ENCODE measurements at places on chromosomes 12 and 14. TPM values are rescaled to one million over a fixed set of nuclear protein-coding genes. Genes with fewer than 3 reads are reported as not detected.
A peak's percentile ranks its signal among the peaks of the same experiment; 100 is the strongest.

EPYC gene
- polyA plus RNA-seq: not detected

REP15 gene
- polyA plus RNA-seq: 3.0 TPM

SLC15A5 gene
- polyA plus RNA-seq: not detected

AQP6 gene
- 0.22 TPM for polyA plus RNA-seq

ACOT2 gene
- polyA plus RNA-seq: 28.9 TPM

TAS2R8 gene
- not detected for polyA plus RNA-seq

TTC6 gene
- polyA plus RNA-seq: 18.2 TPM

DNA sequence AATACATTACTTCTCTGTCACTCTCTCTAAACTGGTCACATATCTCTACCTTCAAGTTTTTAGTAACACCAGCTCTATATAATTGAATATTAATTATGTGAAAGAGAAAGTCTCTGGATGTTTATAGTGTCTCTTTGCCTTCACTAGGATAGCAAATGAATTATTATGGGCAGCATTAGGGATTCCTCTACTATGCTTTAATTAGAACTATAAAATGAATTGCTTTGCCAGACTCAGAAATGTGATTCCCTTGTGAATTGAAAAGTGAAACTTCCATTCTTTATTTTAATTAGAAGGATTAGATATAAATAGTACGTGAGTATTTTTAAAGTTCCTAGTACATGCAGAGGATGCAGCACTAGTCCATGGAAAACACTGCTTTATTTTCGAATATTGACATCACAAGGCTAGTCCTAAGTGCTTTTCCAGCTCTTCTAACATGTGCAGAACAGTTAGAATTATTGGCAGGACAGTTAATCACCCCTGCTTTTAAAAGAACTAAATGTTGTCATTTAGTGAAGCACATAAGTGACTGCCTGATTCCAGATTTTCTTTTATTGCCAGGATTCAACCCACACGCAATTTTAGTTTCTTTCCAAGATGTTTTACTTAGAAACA is 23.0 kb upstream of the REP15 start:
- DNase-seq: no peak

DNA sequence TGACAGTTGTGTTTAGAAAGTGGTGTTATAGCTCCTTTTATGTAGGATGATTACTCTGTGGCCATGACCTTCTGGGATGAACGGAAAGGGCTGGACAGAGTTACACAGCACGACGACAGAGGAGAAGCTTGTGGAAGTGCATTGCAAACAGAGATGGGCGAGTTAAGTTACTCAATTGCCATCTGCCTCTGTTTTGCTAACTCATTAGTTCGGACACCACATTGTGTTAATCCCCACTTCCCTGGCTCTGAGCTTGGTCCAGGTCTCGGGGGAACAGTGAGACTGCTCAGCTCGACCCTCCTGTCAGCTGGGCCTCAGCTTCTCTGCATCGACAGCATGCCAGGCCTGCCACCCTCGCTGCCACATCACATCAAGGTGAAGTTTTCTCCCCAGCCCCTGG is 408.0 kb downstream of the ZFP36L1 start:
- DNase-seq: no peak

DNA sequence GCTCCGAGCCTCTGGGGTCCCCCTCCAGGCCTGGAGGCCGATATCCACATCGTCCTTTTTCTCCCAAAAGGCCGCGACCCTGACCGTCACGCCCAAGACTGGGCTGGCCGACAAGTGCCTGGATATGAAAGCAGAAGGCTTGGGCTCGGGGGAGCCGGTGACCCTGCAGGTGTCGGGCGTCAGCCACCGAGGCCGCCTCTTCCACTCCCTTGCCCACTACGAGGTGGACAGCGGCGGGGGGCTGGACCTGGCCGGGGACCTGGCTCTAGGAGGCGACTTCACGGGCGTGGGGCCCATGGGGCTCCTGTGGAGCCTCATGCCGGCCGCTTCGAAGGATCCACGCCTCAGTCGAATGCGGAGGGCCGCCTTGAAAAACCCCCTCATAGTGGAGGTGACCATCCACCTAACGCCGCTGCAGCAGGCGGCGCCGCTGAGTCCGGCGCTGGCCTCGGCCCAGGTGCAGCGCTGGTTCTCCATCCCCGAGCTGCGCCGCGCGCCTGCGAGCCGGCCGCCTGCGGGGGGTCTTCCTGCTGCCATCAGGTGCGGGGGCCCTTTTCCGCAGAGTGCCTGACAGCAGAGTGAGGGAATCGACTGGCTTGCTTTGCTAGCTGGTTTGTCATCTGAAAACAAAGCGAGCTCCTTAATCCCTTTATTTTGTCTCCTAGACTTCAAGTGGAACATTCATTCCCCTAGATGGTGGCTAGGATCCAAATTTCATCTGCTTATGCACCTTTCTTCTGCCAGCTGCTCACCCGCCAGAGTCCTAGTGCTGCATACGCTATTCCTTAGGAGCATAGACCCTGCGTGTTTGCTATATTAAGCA is 10.6 kb upstream of the DNAL1 start:
- DNase-seq: peak; percentile 13

DNA sequence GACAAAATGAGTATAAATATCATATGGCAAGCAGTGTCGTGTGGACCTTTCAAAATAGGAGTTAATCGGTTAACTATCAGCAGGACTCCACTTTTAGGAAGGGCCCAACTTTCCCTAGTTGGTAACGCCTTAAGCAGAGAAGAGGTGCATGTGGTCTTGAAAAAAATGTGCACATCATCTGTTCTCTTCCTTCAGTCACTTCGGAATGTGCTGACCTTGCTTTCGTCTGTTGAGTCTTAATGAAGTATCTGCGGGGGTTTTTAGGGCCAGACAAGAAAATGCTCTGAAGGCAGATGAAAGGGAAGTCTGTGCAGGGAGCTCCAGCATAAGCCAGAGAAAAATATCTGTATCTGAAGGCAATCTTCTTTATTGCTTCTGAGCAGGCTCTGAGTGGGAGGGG is 185.2 kb downstream of the AEBP2 start:
- DNase-seq: no peak

GRCh38 chr12:49662998-49663843 is 39.9 kb downstream of the PRPF40B start:
- peak; percentile 88 for DNase-seq

DNA sequence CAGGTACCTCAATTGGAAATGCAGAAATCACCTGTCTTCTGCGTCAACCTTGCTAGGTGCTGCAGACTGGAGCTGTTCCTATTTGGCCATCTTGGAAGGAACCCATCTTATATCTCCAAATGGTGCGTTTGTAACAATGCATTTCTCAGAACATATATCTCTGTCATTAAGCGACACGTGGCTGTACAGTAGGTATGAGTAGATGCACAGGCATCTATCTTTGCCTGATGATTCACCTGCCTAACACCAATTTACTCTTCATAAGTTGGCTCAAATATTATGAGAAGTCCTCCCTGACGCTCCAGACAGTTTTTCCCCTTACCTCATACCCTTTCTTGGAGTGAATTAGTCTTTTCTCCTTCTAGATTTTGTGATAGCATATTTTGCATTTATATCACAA is 44.2 kb downstream of the GPR137C start:
- DNase-seq: no peak

DNA sequence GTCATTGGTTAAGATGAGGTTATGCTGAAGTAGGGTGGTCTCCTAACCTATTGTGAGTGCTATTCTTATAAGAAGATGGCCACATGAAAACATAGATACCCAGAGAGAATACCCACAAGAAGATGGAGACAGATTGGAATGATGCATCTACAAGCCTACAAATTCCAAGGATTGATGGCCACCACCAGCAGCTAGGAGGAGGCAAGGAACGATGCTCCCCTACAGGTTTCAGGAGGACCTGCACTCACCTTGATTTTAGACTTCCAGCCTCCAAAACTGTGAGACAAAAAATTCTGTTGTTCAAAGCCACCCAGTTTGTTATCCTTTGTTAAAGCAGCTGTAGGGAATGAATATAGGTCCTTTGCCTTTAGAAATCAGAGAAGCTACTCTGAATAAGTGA is 227.4 kb downstream of the NEDD1 start:
- no peak for DNase-seq

GRCh38 chr14:106665814-106666213 is 1139.4 kb downstream of the TMEM121 start:
- no peak for DNase-seq

- no peak for DNase-seq
These were observed 1.1 kb downstream of the HDAC7 start for GRCh38 chr12:47818467-47819137.

GRCh38 chr14:50082784-50083466 is 33.4 kb downstream of the VCPKMT start:
- no peak for DNase-seq

- no peak for DNase-seq
These were observed 6.8 kb downstream of the SCYL2 start for GRCh38 chr12:100273782-100274181.

All from right lung (tissue), 10 donors.